ENCODE measurements at places on chromosomes 6 and 20. TPM values are rescaled to one million over a fixed set of nuclear protein-coding genes. Genes with fewer than 3 reads are reported as not detected.

Gene ARID1B
- total RNA-seq = 65.1 TPM

GRCh38 chr20:23568320-23568970 lies at the start of gene CST9L:
CST9L (minus strand) TSS chr20:23568484; CDS start chr20:23568450, 34 bp downstream.
- H3K27me3 ChIP-seq = peaks cover 8% of the 10 kb centered on the region
- H3K4me1 ChIP-seq = no peaks in the 10 kb centered on the region
- H3K27ac ChIP-seq = no peak within 1 kb of the TSS
- H3K4me3 ChIP-seq = no peak within 1 kb of the TSS
- no peaks in the 10 kb centered on the region for H3K36me3 ChIP-seq

- peak overlapping the region; percentile 22 for H3K4me3 ChIP-seq
- no peak overlapping the region for H3K27ac ChIP-seq
- peaks cover 66% of the 10 kb centered on the region for H3K27me3 ChIP-seq
- no peak for DNase-seq
- peaks cover 19% of the 10 kb centered on the region for H3K4me1 ChIP-seq
Observed at GRCh38 chr6:137495703-137496336, 1.6 kb upstream of the OLIG3 start.

DNA sequence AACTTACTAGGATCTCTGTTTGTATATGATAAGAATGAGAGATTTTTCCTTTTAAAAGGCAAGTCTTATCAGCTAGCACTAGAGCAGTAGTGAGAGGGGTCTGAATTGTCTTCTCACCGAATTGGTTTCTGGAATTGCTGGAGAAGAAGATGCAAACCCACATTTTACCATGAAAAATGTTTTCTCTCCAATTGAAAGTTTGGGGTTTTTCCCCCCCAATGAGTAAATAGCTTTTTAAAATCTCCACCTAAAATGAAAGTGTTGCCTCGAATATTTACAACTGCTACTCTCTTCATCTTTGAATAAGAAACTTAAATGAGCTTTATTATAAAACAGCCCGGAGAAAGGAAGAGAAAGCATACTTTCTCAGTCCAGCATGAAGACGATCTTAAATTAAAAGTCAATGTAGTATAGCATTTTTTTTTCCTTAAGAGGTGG lies 1.8 kb downstream of the TCF21 start:
- H3K27me3 ChIP-seq = peaks cover 16% of the 10 kb centered on the region
- DNase-seq = no peak
- peaks cover 5% of the 10 kb centered on the region for H3K4me1 ChIP-seq
- H3K27ac ChIP-seq = peak overlapping the region; percentile 91

Measured in esophagus squamous epithelium (tissue), 5 donors.